Immature natural killer cell (primary cell): ENCODE measurements at places on chromosomes 11 and 22. TPM values are rescaled to one million over a fixed set of nuclear protein-coding genes. Genes with fewer than 3 reads are reported as not detected.

P2RY6 gene
- polyA plus RNA-seq: 3.0 TPM

NRGN gene
- 3.0 TPM for polyA plus RNA-seq

CARNS1 gene
- 1.9 TPM for polyA plus RNA-seq

CSNK2A3 gene
- 1.3 TPM for polyA plus RNA-seq

OR52H1 gene
- polyA plus RNA-seq: not detected
